ENCODE measurements at places on chromosomes 4 and X.
A peak's percentile ranks its signal among the peaks of the same experiment; 100 is the strongest.

DNA sequence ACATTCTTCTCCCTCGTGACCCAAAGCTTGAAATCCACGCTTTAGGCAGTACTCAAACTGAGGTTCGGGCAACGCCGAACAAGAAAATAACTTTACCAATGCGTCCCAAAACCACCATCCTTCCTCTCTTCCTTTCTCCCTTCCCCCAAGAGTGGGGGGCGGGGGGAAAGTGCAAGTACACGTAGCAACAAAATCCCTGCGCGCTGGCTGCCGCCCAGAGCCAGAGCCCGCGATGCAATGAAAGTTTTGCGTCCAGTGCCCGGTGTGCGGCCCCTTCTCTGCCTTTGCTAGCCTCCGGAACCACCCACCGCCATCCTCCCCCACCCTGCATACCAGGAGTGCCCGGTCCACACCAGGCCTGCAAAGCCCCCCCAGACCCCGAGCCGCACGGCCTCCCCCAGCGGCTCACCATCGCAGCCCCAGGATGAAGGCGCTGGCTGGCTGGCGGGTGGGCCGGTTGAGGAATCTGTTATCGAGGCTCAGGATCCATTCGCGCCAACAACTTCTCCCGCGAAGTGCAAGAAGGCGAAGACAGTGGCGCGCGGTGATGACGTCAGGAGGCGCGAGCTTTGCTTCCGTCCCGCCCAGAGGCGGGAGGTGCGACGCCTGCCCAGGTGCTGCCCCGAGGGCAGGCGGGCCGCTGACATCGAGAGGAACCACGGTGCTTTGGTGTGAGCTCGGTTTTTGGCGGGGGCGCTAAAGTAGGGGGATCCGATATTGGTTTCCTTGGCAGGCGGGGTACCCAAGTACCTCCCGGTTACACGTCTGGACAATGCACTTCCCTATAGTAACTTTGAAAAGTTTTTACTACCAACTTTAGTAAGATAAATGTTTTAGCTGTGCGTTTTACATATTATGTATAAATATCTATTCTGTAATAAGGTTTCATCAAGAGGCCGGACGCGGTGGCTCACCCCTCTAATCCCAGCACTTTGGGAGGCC, at the start of gene RFC1:
RFC1 (minus strand) TSS at position 533 of the 942 bp plus-strand sequence; CDS start at position 412, 121 bp downstream.
- peak; percentile 97 for DNase-seq

GRCh38 chr4:74057588-74057987, 19.1 kb upstream of the CXCL3 start:
- no peak for DNase-seq

GRCh38 chr4:92618968-92619367, 315.2 kb downstream of the GRID2 start:
- DNase-seq, result no peak

DNA sequence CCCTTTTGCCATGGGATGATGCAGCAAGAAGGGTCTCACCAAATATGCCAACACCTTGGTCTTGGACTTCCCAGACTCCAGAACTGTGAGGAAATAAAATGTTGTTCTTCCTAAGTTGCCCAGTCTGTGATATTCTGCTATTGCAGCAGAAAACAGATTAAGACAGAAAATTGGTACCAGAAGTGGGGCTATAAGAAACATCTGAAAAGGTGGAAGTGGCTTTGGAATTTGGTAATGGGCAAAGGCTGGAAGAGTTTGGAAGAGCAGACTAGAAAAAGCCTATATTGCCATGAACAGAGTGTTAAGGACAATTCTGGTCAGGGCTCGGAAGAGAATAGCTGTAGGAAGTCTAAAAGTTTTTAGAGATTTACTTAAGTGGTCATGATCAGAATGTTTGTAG, 27.4 kb downstream of the CASP6 start:
- no peak for DNase-seq

DNA sequence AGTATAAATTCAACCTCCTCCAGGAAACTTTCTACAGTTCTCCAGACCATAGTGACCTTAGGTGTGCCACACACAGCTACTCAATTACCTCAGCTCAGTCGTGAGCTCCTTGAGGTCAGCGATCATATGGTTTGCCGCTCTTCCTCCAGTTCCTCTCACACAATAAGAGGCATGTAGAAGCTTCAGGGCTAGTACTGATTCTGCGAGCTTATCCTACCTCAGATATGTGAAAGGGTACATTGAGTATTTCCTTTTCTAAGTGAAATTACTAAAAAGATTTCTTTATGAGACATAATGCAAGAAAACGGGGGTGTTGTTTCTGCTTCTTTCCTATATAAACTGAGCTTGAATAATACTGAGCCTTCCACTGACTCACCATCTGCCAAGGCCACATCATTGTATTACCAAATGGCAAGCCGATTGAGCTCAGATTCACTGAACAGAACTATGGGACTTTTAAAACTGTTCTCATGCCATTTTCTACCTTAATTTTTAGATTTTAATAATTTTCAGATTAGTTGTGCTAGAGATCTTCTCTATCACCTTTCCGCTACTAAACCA, 183.1 kb downstream of the HS6ST2 start:
- DNase-seq, result no peak

- DNase-seq, result no peak
These were observed 9.9 kb downstream of the LRPAP1 start for GRCh38 chr4:3522326-3522640.

- DNase-seq, result no peak
These were observed 76.4 kb upstream of the MYOZ2 start for GRCh38 chr4:119059221-119059620.

- DNase-seq, result no peak
These were observed 4.1 kb downstream of the BRS3 start for GRCh38 chrX:136491832-136492231.

DNA sequence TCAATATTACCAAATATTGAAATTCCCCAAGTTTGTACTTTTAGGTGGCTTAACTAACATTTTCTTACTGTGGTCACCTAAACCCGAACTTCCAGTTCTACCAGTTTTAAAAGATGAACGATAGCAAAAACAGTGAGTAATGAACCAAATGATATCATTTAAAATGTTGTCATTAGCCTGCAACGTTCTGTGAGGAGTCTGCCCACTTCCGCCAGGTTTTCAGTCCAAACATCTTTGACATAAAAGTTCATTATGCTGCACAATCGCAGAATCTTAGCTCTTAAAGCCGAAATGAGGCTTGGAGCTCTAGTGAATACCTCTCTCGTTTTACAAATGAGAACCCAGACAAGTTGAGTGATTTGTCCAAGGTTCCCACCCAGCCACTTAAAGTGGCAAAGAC, 762 bp downstream of the PIGA start:
- DNase-seq, result no peak

DNA sequence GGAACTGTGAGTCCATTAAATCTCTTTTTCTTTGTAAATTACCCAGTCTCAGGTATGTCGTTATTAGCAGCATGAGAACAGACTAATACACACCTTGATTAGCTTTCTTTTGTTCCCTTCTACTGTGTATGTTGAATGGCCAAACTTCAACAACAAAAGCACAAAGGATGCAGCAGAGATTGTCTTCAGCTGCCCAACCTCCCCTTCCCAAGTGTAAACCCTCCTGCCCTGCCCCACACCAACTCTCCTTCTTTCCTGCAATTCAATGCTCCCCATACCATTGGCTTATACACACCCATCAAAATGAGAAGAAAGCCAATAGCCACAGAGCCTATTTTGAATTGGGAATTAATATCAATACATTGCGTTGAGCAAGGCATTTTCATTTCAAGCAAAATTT, 27.8 kb downstream of the ANOS1 start:
- DNase-seq, result no peak

DNA sequence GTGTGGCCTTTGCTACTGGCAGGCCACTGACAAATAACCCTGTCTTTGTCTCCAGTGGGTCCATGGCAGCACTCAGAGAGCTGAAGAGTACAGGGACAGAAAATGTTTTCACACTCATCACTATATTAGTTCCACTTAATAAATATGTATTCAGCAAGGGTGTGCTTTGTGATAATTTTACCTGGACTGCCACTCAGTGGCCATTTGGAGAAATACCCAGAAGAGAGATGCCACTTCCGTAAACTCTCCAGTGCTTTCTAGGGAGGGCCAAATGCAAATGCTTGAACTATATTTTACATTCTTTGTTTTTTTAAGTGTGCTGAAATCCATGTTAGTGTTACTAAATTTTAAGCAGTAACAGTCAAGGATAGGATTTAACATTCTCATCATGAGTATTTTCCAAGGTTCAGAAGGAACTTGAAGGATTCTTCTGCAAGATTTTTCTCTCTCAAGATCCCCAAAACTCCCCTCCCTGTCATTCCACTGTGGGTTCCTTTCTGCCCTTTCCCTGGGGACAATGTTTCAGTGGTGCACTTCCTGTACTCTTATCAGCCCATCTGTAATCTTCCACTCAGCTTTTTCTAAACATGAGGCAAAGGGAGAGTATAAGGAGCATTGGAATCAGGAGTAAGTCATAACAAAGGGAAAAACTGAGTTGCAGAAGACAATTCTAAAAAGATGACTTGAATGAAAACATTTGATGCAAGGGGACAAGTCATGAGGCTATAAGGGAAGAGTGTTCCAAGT, 46.0 kb downstream of the TFDP3 start:
- no peak for DNase-seq

DNA sequence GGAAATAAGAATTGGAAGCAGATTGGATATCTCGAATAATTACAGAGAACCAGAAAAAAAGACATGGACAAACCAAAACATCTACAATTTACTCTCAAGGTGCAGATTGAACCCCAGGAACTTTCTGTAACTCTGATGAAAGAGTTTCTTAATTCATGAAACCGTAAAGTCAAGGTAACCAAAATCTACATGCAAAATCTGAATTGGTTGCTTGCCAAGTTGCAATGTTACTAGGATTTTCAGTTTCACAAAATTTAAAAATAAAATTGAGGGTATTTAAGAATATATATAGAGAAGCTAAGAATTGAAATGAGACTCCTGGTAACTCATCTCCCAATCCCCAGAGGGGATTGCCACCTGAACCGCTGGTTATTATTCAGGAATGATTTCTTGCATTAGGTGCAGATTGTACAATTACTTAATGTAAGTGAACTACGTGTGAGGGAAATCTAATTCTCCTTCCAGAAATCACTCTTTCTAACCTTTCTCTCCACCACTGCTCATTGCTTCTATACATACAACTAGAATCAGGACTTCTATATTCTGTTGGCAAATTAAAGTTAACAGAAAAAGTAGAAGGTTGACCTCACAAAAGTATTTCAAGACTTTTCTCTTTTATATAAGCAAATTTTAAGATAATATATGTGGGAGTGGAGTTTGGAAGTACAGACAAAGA, 221.5 kb upstream of the NDST4 start:
- DNase-seq, result no peak

GRCh38 chr4:182904211-182904761, 12.9 kb downstream of the DCTD start:
- no peak for DNase-seq

DNA sequence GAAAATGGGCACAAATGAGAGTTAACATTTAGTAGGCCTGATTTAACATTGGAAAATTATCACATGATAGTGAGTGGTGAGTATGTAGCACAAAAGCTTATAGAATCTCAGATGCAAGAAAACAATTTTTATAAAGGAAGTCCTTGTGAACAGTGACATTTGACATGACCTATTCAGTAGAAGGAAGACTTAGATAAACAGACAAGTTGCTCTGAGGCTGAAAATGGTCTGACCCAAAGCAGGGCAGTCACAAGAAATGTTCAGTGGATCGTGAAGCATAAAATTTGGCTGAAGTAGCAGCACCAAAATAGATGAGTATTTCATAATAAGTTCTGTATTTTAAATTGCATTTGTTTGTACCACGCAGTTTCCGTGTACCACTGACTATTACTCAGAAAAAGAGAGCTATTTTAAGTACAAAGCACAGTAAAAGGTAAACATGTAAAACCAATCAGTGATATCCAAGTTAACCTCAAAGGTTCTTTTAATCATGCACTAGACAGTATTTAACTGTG, 605.7 kb upstream of the PABPC4L start:
- no peak for DNase-seq

- DNase-seq, result no peak
These were observed 97.1 kb downstream of the NFKB1 start for GRCh38 chr4:102598086-102598761.

DNA sequence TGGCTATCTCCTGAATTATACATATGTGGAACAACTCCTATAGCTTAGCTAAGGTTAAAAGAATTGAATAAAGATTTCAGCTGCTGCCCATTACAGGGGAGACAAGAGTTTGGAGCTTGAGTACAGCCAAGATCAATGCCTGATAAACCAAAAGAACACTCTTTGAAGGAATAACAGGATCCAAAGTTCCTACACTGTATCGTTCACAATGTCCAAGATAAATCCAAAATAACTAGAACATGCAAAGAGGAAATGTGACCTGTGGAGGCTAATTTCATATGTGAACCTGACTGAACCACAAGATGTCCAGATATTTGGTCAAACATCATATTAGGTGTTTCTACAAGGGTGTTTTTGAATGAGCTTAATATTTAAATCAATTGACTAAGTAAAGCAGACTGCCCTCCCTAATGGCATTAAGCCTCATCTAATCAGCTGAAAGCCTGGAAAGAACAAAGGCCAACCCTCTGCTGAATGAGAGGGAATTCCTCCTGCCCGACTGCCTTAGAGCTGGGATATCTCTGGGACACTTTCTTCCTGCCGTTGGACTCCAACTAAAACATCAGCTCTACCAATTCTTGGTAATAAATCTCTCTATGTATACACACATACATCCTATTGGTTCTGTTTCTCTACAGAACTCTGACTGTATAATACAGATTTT, 19.2 kb downstream of the RFC1 start:
- no peak for DNase-seq

DNA sequence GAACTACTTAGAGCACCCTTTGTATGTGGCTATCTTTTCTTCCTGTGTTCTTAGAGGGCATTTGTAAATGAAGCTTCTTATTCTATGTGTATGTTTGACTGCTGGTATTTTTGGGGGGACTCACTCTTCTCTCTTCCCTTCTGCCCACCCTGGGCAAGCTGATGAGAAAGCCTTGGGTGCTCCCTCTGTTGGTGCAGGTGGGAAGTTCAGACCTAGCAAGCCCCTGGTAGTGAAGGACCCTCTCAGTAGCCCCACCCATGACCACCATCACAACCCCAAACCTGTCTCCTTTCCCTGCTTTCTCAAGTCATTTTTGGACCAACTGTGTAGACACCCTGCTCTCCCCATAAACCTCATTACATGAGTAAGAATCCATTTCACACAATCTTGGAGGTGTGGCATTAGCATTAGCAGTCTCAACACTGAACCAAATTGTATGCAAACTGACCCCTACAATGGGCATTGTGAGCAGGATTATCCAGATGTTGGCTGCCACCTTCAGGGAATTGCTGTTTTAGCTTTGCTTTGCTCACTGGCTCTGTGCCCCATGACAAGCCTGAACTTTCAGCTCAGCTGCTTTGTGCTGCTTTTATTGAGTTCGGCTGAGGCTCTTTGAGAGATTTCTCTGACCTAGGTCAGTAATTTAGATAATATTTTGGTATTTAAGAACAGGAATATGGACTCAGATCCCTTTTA, 27.9 kb downstream of the TRIM61 start:
- DNase-seq, result no peak

- DNase-seq, result no peak
These were observed 50.4 kb downstream of the TBC1D9 start for GRCh38 chr4:140705625-140706275.

- DNase-seq, result no peak
These were observed 224.9 kb downstream of the ANKRD50 start for GRCh38 chr4:124487651-124488050.
